ENCODE measurements at places on chromosomes 7 and 10.

- DNase-seq = no peak
Measured at GRCh38 chr7:100200693-100201092, 19.1 kb upstream of the PVRIG start.

DNA sequence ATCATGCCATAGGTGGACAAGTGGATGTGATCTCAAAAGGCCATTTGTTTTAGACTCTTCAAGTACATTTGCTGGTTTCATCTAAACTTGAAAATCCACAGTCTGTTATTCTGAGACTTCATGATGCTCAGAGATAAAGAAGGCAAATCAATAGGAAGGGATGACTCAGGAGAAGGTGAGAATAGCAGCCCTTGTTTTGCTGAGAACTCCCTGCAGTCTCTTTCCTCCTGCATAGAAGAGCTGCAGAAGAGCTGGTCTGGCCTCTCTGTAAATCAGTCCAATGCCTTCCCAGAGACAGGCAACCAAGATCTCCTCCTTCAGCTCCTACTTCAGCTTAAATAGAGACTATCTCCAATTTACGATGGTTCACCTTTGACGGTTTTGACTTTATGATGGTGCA lies 4.0 kb upstream of the BAIAP2L1 start:
- DNase-seq = no peak

DNA sequence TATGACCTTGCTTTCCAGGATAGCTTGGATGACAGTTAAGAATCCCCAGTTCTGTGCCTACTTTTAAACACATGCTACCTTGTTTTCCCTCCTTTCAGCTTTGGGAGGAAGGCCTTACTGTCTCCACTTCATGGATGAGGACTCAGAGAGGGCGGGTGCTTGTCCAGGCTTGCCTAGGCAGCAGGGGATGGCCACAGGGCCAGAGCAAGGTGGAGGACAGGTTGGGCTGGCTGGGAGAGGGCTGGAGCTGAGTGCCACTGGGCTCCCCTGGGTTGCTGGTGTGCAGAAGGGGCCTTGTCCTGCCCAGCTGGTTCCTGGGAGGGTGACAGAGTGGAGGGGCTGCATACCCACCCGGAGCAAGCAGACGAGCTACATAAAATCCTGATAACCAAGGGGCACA lies 117.8 kb downstream of the GRK5 start:
- DNase-seq = no peak

DNA sequence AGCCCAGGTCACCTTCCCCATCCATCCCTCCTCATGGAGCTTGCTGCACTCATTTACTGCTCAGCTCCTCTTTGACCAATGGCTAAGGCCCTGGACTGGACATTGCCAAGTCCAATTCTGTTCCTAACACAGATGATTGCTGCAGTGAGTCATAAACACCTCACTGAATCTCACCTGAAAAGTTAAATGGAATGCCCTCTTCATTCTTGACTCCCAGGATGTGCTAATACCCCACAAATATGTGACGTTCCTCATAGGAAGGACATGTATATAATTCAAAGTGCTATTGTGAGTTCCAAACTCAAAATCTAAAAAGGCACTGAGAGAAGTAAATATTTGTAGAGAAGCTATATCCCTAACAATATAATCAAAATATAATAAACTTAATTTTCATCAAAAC lies 73.5 kb upstream of the DLX6 start:
- no peak for DNase-seq

- DNase-seq = no peak
Measured at GRCh38 chr7:2483494-2483893, 7.3 kb upstream of the GRIFIN start.

DNA sequence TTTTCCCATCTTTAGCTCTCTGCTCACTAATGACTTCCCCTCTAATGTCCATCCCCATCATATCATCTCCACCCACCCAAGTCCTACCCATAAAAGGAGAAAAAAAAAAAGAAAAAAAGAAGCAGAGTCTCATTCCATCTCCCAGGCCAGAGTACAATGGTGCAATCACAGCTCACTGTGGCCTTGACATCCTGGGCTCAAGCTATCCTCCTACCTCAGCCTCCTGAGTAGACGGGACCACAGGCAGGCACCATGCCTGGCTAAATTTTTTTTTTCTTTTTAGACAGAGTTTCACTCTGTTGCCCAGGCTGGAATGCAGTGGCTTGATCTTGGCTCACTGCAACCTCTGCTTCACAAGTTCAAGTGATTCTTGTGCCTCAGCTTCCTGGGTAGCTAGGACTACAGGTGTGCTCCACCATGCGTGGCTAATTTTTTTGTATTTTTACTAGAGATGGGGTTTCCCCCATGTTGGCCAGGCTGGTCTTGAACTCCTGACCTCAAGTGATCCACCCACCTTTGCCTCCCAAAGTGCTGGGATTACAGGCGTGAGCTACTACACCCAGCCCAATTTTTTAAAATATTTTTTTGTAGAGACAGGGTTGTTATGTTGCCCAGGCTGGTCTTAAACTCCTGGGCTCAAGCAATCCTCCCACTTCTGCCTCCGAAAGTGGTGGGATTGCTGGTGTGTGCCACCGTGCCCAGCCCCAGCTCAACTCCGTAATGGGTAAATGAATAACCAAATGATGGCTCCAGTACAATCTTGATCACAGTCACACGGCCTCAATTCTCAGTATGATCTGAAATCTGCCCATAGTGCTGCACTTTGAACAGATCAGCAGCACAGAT lies 24.6 kb upstream of the SGMS1 start:
- no peak for DNase-seq
